Cerebellar nuclear complex (tissue), 1 donor: ENCODE measurements at places on chromosomes 13 and 19.
A peak's percentile ranks its signal among the peaks of the same experiment; 100 is the strongest.

DNA sequence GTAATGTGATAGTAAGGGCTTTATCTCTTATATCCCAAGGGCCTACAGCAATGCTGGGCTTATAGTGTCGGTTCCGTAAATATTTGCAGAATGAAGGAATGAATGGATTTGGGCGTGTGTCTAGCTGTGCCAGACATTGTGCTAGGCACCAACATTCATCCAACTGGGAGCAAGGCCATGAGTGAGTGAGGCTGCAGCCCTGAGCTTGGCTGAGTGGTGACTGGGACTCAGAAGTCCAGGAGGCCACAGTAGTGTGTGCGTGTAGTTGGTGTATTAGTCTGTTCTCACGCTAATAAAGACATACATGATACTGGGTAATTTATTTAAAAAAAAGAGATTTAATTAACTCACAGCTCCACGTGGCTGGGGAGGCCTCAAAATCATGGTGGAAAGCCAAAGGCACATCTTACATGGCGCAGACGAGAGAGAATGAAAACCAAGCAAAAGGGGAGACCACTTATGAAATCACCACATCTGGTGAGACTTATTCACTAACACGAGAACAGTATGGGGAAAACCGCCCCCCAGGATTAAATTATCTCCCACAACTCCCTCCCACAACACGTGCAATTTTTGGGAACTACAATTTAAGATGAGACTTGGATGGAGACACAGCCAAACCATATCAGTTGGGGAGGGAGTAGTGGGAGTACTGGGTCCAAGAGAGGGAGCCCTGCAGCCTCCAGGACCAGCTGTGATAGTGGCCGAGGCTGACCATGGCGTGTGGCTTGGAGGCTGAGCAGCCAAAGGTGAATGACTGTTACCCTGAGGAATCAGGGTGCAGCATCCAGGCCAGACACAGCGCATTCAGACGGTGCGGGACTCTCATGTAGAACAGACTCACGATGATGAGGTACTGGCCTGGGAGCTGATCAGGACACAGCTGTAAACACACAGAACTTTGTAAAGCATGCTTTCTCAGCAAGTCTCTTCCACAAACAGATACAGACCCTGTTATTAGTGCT, 104.6 kb downstream of the TEX26 start:
- no peak for DNase-seq

- DNase-seq = no peak
Measured at GRCh38 chr19:35317464-35318043, 11.4 kb upstream of the CD22 start.

- DNase-seq = no peak
Measured at GRCh38 chr13:45238945-45239795, 38.3 kb upstream of the KCTD4 start.

DNA sequence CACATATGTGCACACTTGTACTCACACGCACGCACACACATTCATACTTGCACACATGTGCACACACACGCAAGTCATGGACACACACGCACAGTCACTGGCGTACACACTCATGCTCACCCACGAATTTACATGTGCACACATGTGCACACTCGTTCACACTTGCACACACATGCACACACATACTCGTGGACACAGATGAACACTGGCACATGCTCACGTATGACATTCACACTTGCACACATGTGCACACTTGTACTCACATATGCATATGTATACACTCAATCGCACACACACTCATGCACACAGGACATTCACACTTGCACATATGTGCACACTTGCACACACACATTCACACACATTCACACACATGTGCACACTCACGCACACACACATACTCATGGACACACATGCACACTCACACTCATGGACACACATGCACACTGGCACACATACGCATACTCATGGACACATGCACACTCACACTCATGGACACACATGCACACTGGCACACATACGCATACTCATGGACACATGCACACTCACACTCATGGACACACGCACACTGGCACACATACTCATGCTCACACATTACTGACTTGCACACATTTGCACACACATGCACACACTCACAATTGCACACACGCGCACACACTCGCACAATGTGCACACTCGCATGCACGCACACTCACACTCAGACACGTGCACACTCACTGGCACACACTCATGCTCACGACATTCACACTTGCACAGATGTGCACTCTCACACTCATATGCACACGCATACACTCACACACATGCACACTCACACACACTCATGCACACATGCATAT, 9.5 kb downstream of the SBK2 start:
- no peak for DNase-seq

DNA sequence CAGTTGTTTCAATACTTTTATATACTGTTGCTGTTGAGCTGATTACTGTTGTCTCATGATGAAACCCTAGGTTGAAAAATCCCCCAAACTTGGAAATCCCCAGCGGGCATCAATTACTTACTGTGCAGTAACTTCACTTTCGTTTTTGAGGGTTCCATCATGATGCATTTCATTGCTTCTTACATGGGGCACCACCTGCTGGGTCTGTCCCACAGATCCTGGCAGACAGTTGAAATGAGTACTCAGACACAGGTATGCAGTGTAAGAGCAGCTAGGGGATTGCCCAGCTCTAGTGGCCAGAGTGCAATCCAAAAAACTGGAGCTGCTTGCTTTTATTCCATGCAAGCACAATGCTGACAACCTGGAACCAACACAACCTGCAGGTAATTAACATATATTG, 132.5 kb upstream of the ZNF91 start:
- DNase-seq = no peak

DNA sequence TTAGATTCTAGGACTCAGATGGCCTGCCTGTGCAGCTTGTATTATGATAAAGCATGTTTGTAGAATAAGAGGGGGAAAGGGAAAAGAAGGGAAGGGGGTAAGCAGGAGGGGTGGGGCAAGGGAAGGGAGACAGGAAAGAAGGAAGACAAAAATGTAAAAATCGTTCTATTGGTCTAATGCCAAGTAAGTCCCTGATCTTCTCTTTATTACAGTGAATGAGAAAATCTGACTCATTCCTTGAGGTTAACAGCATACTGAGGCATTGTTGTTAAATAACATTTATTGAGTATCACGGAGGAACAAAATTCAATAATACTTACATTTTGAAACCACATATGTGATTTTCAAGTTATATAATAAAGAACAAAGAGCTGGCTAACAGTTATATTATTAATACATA, 1534.7 kb downstream of the OLFM4 start:
- DNase-seq = no peak

DNA sequence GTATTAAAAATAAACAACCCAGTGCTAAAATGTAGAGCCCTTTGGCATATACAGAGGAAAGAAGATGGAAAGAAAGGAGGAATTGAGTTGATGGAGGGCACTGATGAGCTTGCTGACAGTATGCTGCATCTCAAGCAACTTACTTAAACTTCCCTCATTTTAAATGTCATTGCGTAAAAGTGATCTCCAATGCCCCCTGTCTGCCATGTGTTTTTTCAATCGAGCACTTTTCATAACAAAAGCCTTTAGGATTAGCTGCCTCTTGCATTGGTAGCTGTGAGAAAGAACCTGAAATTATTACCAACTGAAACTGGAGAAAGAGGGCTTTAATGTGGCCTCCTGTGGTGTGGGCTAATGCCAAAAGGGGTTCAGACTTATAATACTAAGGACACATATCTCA, 541.6 kb downstream of the SUCLA2 start:
- no peak for DNase-seq

GRCh38 chr13:29581666-29582065, 13.8 kb downstream of the SLC7A1 start:
- no peak for DNase-seq

GRCh38 chr19:519449-519865, 12.1 kb upstream of the CDC34 start:
- DNase-seq = no peak

DNA sequence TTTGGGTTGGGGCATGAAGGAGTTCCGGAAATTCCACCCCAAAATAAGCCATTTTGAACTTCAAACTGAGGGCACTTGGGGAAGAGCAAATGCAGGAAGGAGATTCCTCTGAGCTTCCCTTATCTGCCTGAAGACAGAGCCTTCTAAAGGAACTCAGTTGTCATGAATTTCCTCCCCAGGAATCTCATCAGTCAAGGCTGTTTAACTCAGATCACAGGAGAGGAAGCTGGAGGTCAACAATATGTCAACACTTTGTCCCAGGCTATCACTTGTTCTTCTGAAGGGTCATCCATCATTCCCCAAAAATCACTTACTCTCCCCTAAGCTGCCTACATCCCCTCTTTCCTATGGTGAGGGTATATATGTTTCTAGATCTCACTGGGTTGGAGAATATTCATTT, 26.0 kb upstream of the CHST8 start:
- no peak for DNase-seq

DNA sequence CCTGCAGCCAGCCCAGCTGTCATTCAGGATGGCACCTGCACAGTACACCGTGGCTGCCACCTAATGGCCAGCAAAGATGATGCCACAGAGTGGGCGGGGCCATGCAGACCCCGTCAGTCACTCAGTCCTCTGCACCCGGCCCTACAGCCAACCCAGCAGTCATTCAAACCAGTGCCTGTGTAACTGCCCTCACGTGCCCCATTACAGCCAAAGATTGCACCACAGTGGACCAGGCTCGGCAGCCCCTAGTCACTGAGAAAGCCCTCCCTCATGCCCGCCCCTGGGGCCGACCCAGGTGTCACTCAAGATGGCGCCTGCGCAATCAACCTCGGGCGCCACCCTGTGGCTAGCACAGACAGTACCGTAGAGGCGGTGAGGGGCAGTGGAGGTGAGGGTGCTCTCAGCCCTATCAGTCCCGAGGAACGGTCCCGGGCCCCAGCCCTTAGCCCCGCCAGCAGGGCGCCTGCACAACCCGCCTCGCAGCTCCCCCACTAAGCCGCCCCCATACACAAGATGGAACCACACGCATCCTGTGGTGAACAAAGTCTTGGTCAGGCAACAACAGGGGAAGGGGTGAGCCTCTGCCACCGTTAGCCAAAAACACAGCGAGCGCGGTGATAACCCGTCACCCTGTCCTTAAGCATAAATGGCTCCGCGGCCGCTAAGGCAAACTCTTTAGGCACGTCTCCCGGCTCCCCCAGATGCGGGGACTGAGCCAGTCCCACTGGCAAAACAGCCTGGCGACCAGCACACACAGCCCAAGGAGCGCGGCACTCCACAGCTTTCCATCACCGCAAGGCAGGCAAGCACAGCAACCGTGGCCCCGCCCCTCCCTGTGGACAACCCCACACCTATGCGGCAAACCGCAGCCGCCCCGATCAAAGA, 2.3 kb downstream of the PEG3 start:
- DNase-seq = peak; percentile 17

GRCh38 chr19:7902796-7903243, 857 bp upstream of the MAP2K7 start:
- no peak for DNase-seq

GRCh38 chr19:10271543-10272086, 695 bp downstream of the ICAM1 start:
- no peak for DNase-seq
